Effector CD8-positive, alpha-beta T cell (primary cell): ENCODE measurements at places on chromosomes 6 and 20.

GRCh38 chr20:16364320-16364687, 208.9 kb downstream of the KIF16B start:
- no peak for DNase-seq

DNA sequence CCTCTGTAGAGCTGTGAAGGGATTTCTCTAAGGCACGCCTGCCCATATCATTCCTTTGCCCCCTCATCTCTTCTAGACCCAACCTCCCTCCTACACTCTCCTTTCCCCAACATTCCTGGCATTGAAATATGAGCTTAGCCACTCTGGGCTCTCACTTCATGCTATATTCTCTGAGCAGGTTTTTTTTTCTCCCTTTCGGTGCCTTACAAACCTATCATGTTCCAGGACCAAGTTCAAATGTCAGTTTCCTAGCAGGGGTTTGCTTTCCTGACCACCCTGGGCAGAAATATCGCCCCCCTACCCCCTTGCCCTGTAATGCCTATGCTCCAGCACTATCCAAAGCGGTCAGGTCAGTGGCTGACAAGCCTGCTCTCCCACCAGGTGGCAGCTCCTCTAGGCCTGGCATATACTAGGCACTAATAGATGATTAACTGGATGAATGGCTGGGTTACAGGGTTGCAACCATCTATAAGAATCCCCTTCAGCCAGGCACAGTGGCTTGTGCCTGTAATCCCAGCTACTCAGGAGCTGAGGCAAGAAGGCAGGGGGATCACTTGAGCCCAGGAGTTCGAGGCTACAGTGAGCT, 25.7 kb upstream of the AAR2 start:
- no peak for DNase-seq

GRCh38 chr6:9204171-9204570, 768.8 kb upstream of the SLC35B3 start:
- DNase-seq: no peak

- DNase-seq: no peak
These were observed 104.4 kb downstream of the MANEA start for GRCh38 chr6:95681736-95682135.

DNA sequence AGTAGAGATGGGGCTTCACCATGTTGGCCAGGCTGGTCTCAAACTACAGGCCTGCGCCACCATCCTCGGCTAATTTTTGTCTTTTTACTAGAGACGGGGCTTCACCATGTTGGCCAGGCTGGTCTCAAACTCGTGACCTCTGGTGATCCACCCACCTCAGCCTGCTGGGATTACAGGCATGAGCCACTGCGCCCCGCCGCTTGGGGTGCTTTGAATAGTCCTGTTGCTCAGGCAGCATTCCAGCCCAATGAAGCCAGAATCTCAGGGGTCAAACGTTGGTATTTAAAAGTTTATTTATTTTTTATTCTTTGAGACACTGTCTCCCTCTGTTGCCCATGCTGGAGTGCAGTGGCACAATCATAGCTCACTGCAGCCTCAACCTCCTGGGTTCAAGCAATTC, 11.3 kb downstream of the MOCS3 start:
- no peak for DNase-seq

DNA sequence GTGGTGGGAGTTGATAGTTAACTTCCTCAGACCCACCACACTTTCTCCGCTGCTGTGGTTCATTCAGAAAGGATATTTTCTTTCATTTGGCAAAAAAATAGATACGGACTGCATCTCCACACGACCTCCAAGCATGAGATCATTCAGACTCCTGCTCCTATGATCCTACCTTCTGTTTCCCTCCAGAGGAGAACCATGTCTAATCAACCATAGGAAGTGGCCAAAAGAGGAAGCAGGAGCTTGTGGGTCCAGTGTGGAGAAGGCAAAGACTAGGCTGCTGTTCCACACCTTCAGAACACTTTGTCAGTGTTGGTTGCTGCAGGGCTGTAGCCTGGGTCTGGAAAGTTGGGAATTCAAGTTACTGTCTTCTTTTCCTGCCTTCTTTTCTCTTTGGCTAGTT, 10.6 kb upstream of the KIF13A start:
- no peak for DNase-seq

- DNase-seq: peak; percentile 90
These were observed at the start of gene SLC16A10 for GRCh38 chr6:111087106-111087835. Gene SLC16A10 (plus strand): TSS chr6:111087503. CDS start chr6:111087753, 250 bp downstream.

- DNase-seq: no peak
These were observed 41.9 kb upstream of the CALHM6 start for GRCh38 chr6:116419069-116419786.

DNA sequence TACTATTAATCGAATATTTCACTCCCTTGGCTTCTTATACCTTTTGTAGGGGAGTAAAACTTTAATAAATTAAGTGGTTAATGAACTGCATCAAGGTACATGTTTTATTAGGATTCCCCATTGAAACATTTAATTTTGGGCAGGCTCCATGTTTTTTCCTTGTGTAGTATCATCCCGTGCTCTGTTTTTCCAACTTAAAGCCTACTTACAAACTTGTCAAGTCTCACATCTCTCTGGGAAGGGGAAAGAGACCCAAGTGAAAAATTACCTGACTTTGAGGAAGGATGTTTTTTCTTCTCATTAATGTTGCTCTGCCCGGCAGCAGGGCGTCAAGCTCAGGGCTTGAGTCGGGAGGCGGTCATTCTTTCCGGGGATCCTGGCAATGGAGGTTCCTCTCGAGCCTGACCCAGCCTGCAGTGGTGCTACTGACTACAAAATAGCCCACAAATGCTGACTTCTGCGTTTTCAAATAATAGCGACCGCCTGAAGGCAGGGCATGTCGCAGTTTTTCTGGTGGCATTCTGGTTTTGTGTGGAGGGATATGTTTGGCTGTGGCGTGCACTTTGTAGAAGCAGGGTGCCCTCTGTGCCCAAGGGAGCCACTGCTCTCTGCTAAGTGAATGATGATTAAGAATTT, 2.4 kb downstream of the DSP start:
- no peak for DNase-seq

- no peak for DNase-seq
These were observed 233.7 kb downstream of the THBS2 start for GRCh38 chr6:169019727-169020491.

DNA sequence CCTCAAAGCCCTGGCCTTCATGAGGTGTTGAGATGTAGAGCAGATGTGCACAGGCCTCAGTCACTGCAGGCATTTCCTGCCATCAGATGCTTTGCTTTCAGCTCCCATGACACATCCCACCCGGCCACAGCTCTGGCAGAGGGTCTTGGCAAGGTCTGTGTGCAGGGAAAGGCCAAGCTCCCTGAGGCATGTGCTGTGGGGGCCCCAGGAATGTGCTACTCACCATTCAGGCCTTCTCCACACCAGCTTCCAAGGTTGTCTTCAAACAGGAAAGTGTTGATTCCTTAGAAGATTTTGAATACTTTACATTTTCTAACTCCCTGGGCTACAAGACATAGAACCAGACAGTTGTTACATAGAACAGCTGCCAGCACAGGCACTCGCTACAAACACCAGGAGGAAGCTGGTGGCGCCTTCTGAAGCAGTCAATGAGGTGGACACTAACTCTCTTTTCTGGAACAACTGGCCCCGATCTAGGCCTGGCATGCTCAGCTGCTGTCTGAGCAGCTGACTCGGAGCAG, 27.8 kb downstream of the CASS4 start:
- no peak for DNase-seq

- no peak for DNase-seq
These were observed 30.3 kb upstream of the VEGFA start for GRCh38 chr6:43739642-43740091.

- no peak for DNase-seq
These were observed 96.4 kb upstream of the MRPS10 start for GRCh38 chr6:42313941-42314570.

- no peak for DNase-seq
These were observed 69.3 kb downstream of the IBTK start for GRCh38 chr6:82178077-82178758.

GRCh38 chr6:158037021-158037420, 55.4 kb downstream of the SYNJ2 start:
- DNase-seq: no peak

- DNase-seq: no peak
These were observed 59.6 kb upstream of the RNF24 start for GRCh38 chr20:4074877-4075455.
